ENCODE measurements at places on chromosomes 7 and 10.

- DNase-seq = no peak
Observed at GRCh38 chr7:21869785-21870402, 75.8 kb downstream of the CDCA7L start.

DNA sequence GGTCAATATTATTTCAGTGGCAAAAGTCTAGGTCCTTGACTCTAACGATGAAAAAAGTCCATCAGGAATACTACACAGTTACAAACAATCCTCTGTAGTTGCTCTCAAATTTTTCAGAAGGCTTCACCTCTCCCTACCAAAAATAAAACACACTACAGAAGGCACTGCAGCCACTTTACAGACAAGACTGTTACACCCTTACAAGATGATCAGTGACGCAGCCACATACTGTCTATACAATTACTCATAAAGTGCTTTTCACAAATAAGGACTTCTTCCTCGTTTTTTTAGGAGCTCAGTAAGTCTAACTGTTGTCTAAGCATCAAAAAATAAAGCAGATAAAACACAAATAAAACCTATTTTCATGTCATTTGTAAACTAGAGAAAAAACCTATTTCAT is 27.1 kb downstream of the NDUFB2 start:
- no peak for DNase-seq

DNA sequence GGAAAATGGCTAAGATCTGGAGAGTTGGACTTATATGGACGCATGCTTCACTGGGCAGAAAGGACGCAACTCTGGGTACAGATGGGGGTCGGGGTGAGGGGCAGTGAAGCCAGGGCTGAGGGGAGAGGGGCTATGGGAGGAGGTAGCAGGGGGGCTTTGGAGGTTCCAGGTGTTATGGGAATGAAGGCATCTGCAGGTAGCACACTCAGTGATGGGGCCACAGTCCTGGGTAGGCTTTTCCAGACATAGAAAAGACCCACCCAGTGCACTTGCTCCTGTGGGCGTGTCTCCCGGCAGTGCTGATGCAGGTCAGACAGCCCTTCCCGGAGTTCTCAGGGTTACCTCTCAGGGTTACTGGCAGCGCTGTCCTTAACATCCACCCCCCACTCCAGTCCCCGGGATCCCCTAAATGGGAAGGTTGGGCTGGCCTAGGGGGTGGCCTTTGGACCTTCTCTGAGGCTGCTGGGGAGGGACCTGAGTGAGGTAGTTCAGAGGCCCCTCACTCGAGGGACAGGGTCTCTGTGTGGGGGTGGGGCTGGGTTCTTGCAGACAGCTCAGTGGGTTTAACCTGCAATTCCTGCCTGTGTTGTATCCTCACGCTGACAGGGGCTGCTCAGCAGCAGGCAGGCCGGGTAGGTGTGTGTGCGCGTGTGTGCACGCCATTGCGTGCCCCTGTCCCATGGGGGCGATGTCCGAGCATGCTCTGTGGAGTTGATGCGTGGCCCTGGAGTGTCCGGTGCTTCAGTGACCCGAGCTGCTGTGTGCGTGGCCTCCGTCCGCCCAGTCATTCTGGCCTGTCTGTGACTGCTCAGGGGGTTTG is 6.2 kb downstream of the ZYX start:
- no peak for DNase-seq

DNA sequence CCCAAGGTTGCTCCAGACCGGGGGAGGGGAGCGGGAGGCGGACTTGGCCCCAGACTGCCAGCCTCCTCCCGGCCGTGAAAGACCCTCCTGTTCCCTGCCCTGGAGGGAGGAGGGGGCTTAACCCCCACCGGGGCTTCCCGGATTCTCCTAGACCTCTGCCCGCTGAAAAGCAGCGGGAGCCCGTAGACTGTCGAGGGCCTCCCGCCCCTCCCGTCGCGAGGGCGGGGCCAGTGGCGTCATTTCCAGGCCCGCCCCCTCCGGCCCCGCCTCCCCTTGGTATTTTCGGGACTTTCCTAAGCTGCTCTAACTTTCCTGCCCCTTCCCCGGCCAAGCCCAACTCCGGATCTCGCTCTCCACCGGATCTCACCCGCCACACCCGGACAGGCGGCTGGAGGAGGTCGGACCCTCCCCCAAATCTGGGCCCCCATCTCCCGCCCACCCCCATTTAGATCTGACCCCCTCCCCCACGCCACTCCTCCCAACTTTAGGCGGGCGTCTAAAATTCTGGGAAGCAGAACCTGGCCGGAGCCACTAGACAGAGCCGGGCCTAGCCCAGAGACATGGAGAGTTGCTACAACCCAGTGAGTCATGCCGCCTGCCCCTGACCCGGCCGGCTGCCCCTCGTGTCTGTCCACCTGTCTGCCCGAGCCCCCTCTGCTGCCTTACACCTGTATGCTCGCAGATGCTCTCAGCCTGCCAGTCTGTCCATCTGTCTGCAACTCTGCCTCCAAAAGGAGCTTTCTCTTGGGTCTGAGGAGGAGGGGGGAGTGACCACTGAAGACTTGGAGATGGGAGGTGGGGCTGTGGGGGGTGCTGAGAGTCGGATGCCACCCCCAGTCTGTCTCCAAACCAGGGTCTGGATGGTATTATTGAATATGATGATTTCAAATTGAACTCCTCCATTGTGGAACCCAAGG is at the start of gene NFKB2:
NFKB2 (plus strand) TSS at position 306 of the 917 bp plus-strand sequence; CDS start at position 561, 255 bp downstream.
- peak; percentile 92 for DNase-seq

- DNase-seq = no peak
Observed at GRCh38 chr10:103492655-103493261, 747 bp upstream of the NEURL1 start.

GRCh38 chr7:47295606-47296005 is 286.3 kb downstream of the TNS3 start:
- DNase-seq = no peak

- no peak for DNase-seq
Observed at GRCh38 chr10:110446277-110446676, 51.4 kb upstream of the DUSP5 start.

DNA sequence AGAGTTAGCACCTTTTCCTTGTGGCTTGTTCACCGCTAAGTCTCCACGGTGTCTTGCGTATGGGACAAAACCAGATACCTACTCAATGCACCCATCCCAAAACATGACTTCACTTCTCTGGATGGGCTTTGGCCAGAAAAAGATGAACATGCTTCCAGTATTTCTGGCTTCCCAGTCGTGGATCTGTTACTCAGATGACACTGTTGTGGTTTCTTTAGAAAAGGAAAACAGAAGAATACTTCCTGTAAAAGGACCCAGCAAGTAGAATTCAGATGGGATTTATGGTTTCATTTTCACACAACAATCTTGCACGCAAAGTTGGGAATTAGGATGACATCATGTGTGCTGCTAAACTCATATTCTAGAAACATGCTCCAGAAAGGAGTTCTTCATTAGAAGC is 216.7 kb downstream of the ADAM12 start:
- no peak for DNase-seq

DNA sequence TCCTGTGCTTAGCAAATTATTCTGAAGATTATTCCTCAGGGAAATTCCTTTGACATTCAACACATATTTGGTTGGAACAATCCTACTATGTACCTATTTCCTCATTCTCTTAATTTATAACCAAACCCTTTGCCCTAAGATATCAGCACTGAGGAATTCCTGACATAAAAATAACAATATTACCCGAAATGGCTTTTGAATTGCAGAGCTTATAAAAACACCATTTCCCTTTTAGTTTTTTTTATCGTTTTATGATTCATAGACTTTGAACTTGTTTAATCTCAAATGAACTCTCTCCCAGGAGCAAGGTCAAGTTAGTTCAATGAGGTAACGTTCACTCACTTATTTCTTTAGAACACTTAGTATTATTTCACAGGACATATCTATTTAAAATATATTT is 7.7 kb upstream of the ABCB1 start:
- DNase-seq = no peak

GRCh38 chr7:24138343-24138742 is 145.6 kb upstream of the NPY start:
- DNase-seq = no peak

DNA sequence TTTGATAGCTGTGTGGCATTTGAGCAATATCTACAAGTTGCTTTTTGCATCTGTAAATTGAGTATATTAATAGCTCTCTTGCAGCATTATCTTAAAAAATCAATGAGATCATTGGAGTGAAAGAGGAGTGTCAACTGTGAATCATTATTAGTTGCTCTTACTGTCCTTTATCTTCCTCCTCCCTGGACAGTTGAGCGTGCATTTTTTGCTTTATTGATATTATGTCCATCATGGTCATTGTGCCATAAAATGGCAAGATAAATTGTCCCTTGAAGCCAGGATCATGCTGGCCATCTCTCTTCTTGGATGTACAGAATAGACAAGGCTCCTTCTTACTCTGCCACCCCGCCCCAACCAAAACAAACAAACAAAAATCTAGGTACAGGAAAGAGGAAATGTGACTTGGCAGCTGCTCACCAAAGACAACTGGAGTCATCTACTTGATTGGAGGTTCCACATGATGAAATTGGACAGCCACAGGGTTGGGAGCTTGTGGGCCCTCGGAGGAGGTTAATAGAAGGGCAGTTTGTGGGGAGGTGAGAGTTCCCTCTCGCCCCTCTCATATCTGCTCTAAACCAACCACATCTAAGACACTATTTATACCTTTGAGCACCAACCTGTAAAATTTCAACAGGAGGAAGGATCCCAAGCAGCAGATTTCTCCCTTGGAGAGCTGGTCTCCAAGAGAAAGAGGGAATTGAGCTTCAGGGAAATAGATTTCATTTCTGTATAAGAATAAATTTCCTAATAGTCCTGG is 252.7 kb downstream of the SKIDA1 start:
- no peak for DNase-seq

- DNase-seq = peak; percentile 22
Observed at GRCh38 chr10:58282615-58283014, 13.7 kb downstream of the CISD1 start.

- no peak for DNase-seq
Observed at GRCh38 chr7:12524794-12525386, 45.6 kb upstream of the SCIN start.

GRCh38 chr10:132387764-132388210 is 9.2 kb upstream of the PWWP2B start:
- peak; percentile 82 for DNase-seq

- DNase-seq = no peak
Observed at GRCh38 chr10:15751046-15751445, 31.3 kb upstream of the ITGA8 start.

GRCh38 chr7:631964-632830 is 94.3 kb upstream of the DNAAF5 start:
- no peak for DNase-seq

- DNase-seq = no peak
Observed at GRCh38 chr10:44786286-44786850, 124.8 kb upstream of the TMEM72 start.

DNA sequence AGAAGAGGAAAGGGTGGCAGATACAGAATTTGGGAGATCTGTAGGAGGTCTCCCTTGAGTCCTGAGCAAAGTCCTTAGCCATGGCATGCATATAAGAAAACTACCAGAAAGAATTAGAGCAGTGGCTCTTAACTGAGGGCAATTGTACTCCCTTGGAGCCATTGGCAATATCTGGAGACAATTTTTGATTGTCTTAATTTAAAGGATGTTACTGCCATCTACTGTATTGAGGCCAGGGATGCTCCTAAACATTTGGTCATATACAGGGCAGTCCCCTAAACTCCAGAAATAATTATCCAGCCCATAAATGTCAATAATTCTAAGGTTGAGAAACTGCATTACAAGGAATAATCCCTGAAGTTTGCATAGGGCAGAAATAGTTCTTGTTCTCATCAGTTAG is 136.4 kb upstream of the ODAD2 start:
- DNase-seq = no peak

GRCh38 chr7:92750946-92751345 is 85.4 kb downstream of the CDK6 start:
- DNase-seq = no peak

DNA sequence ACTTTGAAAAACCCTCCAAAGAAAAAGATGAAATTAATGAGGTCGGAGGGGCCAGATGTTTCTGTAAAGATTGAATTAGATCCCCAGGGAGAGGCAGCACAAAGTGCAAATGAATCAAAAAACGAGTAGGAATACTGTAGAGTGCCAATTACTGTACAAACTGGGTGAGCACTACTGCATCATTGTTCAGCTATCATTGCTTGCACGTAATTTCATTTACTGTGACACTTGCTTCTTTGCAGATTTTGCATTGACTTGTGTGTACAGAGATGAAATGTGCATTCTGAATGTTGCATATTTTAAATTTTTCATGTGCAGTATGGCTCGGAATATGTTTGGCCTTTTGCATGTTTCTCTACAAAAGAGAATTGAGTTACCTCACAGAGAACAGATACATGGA is 123.7 kb downstream of the LCOR start:
- DNase-seq = no peak

GRCh38 chr7:16402091-16402490 is 19.2 kb downstream of the CRPPA start:
- no peak for DNase-seq

DNA sequence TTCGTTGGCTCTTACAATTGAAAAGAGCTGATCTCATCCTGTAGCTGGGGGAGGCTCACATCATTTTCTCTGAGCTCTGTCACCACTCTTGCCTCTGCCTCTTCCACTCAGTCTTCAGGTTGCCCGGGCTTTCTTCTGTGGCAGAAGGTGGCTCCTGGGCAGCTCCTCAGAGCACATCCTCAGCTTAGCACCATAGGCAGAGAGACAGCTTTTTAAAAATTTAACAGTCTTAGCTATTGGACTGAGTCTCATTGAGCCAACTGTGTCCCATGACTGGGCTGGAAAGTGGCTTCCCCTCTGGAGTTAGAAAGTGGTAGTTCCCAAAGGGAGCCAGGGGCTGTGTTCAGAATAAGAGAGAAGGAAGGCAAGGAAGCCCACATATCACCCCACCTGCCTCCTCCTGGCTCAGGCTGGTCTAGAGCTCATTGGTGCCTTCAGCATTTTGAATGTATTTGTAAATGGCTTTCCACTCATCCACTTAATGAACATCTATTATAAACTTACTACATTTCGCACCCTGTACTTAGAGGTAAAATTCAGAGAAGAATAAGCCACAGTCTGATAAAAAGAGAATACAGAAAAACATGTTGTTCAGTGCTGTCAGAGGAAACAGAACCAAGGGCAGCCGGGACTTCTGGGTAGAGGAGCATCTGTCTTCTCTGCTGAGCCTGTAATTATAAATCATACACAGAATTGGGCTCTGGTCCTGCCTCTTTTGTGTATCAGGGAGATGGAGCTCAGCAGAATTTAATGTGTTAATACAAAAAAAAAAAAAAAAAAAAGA is 119.3 kb downstream of the WDFY4 start:
- DNase-seq = no peak

DNA sequence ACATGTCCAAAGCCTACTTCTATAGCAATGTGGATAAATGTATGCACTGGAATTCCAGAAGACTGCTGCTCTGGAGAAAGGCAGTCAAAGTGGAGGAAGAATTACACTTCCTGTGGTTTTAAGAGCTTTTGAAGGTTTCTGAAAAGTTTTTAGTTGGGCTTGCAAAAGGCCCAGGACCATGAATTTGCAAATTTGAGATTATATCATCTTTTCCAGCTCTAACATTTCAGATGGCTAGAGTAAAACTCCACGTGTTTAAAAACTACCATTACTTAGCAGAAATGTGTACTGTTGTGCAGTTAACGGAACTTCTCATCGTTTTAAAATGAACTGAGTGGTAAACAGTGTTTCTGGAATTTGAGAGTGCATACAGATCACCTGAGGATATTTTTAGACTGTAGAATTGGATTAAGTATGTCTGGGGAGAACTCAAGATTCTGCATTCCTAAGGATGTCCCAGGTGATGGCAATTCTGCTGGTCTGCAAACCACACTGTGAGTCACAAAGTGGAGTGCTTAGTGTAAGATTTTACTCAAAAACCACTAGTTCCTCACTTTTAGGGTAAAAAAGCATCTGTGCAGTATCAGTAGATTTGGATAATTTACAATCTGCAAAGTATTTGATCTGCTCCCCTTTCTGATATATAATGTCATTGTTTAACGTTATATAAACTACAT is 32.9 kb upstream of the CCDC71L start:
- DNase-seq = no peak

Measured in activated CD4-positive, alpha-beta T cell treated with anti-CD3 and anti-CD28 coated beads for 48 hours (primary cell).